GOT3 (cell line): ENCODE measurements at places on chromosomes 1 and 21.

DNA sequence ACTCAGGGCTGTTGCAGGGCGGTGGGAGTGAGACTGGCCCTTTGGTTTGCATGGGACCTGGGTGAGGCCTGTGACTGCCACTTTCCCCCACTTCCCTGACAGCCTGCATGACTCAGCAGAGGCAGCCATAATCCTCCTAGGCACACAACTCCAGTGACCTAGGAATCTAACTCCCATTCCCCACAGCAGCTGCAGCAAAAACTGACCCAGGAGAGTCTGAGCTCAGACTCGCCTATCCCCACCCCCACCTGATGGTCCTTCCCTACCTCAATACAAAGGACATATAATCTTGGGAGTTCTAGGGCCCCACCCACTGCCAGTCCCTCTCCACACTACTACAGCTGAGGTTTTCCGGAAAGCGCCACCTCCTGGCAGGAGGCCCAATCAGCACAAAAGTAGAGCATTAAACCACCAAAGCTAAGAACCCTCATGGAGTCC is 26.7 kb downstream of the NDC1 start:
- DNase-seq = no peak

- no peak for DNase-seq
Observed at GRCh38 chr1:109466452-109467300, at the start of gene SYPL2. Gene SYPL2, plus strand, starts transcription at chr1:109466546. Its CDS starts 298 bp downstream, at chr1:109466844.

DNA sequence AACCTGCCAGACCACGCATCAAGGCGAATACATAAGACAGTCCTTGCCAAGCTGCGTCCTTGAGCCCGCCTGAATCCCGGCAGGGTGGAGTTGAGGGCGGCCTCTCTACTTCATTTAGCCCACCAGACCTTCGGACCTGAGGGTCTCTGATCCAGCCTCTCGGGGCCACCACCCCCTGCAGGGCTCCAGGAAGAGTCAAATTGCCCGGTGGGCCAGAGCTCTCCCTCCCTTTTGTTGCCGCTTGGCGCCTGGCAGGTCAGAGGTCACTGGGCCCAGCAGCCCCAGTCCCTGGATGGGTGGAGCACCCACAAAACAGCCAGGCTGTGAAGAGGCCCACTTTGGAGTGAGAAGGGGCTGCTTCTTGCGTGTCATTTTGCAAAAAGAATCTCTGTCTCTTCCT is 9.0 kb downstream of the GNG4 start:
- DNase-seq = no peak

DNA sequence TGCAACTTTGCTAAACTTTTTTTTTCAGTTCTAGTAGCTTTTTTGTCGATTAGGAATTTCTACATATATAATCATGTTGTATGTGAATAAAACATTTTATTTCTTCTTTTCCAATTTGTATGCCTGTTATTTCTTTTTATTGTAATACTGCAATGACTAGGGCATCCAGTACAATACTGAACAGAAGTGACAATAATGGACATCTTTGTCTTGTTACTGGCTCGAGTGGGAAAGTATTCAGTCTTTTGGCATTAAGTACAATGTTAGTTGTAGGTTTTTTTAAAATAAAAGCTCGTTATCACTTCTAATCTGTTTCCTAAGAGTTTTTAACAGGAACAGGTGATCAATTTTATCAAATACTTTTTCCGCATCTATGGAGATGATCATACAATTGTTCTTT is 9.8 kb downstream of the STPG1 start:
- DNase-seq = no peak

DNA sequence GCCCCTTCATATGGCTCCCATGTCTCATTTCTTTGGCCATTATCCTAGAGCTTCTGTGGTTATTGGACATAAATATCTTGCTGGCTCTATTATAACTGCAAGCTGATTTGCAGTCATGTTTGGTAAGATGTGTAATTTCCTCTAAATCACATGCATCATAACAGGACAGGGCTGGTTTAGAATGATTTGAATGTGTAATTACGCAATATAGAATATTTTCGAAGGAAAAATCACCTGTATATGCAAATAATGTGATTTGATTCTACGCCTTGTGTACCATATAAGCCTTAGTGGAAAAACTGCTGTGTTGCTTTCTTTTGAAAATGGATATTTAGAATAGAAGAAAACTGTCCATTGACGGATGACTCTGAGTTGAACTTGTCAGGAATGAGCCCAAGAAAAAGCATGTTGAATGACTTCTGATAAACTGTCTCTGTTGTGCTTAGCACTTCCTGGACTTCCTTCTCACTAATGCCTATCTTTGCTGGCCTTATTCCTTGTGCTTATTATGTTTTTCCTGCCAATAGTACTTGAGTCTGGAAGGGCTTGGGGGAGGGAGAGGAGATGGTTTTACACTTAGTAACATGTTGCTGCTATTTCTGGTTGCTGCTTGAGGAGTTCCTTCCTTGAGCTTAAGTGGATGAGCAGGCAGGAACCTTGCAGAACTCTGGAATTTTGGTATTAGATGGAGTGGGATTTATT is 6.5 kb downstream of the CACHD1 start:
- DNase-seq = no peak

DNA sequence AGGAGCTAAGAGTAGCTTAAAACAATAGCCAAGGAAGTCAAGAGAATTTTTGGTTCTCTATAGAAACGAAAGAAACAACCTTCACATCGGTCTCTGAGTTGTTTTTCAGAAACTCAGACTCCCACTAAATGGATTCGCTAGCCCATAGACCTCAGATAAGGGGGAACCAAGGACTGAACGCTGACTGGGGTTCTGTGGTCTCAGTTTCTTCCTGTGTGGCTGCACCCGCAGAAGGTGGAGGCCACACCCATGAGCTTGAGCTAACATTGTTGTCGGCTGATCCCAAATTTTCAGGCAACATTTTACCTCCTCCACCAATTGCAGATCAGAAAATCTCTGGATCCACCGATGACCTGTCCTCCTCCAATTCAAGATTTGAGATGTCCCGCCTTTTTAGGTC is 456.1 kb downstream of the AJAP1 start:
- DNase-seq = no peak

DNA sequence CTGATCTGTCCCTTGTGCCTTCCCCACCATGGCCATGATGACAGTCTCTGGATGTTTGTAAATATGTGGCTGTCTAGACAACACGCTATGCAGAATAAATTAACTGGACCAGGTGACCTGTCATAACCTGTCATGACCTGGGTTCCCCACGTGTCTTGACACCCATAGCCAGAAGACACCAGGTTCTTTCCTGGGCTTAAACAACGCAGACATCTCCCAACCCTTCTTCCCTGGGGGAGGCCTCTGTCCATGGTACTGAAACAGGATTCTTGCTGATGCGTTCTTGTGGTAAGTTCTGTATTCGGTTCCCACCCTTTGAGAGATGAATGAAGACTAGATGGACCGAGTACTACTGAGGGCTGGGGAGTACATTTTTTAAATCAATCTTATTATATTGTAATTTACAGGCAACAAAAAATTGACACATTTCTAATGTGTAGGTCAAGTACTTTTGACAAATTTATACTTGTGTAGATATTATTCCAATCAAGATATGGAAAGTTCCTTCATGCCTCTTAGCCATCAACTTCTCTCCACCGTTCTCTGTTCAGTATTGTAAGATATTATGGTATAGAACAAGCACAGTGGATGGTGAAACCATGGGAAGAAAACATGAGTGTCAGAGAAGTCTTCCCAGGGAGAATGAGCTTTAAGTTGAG is 738.8 kb downstream of the PTPRU start:
- DNase-seq = no peak

DNA sequence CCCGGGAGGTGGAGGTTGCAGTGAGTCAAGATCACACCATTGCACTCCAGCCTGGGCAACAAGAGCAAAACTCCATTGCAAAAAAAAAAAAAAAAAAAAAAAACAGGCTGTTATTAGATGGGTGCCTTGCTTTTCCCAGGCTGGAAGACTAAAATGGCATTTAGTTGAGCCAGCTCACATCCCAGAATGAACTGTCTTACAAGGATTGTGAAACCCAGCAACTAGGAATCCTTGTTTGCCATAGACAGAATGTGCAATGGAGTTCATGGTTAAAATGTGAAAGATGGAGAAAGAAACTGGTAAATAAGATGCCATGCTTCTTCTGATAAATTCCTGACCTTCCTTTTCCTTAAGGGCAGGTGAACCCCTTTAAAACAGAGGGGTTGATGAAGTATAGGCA is 215.8 kb upstream of the GREM2 start:
- no peak for DNase-seq

- no peak for DNase-seq
Observed at GRCh38 chr1:41583658-41584547, 99.4 kb upstream of the EDN2 start.

GRCh38 chr1:4726620-4727341 is 72.4 kb downstream of the AJAP1 start:
- DNase-seq = no peak

DNA sequence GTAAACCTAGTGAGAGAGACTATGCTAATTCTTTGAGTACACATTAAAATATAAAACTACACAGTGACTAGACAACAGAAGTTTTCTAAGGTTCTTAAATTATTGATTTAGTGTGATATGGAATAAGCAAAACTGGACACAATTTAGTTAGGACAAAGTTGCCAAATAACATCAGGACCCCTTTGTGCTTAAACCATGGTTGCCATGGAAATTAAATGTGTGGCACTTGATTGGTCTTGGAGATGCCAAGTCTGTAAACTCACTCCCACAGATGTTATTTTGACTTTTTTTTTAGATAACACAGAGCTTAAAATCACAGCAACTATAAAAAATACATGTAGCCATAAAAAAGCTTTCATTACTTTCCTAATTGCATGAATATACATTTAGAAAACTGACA is 234.6 kb downstream of the BRINP3 start:
- DNase-seq = no peak

DNA sequence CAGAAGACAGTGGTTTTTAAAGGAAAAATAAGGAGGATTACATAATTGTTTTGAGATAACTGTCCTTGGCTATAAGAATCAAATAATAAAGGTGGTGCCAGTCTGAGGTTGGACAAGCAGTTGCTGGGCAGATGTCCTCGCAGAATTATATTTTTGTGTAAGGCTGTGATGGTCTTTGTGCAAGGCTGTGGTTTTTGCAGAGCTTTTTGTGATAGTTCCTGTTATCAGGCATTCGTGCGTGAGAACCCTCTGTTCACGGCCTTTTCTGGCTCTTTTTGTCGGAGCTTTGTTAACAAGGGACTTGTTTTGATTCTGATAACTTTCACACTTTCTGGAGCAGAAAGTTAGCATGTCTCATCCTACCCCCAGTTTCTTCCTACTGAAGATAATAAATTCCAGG is 33.4 kb downstream of the SH3BP5L start:
- no peak for DNase-seq

DNA sequence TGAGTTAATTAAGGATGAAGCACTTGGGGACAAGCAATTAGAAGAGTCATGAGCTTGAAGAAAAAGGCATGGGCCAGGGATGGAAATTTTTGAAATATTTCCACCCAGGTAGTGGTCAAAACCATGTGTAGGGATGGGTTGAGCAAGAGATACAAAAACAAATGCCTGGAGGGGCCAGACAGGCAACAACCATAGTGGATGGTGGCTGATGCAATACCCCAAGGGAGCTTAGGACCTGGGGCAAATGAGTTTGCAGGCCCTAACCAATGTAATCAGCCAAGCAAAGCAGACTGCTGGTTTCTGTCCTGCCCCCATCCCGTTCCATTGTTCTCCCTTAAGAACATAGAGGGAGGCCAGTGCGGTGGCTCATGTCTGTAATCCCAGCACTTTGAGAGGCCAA is 119.1 kb upstream of the FGGY start:
- DNase-seq = no peak

DNA sequence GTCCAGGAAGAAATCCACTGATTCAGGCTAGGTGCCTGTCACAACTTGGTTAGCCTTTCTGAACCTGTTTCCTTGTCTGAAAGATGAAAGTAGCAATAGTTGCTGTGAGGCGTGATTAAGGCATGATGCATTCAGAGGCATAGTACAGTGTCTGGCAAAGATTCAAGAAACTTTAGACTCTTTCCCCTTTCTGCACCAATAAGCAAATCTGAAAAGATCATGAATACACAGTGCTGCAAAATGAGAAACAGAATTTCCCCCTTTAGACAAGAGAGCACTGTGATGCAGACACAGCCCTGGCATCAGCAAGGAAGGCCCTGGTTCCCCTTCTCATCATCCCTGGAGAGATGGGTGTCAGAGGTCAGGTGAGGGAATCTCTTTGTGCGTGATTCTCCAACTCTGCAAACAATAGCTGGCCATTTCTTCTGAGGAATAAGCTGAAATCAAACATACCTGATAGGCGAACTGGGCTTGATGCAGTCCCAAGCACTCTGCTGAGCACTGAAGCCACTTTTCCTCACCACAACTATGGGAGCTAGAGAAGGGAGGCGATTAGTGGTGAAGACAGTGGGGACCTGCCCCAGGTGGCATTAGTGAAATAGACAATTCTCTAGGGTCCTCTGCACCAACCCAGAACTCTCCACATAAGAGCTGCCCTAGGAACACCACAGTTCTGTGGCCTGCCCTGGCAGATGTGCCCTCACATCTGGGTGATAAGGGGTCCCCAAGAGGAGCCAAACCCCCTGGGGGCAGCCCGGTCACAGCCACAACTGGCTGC is 41.7 kb downstream of the ITPKB start:
- DNase-seq = no peak

DNA sequence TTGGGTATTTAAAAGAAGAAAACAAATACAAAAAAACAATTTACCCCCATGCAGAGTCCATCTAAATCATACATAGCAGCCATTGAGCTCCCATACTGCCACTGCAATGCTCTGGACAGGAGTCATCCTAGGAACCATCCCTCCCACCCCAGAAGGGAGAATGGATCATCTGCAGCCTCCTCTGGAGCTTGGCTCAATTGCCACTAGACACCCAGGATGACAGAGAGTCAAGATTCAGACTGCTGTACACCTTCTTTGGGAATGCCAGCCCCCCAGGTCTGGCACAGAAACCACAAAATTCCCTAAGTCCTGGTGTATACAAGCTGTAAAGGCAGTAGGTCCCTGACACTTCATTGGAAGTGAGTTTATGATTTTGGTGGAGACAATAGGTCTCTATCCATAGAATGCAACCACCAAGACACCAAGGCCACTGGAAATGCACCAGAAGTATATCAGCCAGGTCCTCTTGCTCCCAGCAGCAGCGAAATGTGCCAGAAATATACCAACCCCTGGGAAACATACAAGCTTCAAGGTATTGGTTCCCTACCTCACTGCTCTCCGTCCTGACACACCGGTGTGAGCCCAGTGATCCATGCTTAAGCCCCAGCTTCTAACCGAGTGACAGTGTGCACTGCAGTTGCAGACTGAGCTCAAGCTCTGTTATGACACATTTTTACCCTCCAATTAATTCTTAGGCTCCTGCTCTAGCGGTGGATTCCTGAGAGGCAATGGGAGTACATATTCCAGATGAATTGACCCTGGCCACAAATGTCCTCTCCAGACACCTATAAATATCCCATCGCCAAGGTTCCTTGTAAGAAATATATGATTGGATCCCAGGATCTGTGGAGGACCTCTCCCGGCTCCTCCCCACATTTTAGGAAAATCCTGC is 4.4 kb downstream of the TAL1 start:
- no peak for DNase-seq

- no peak for DNase-seq
Observed at GRCh38 chr1:225626698-225627097, 26.2 kb downstream of the ENAH start.

GRCh38 chr1:61277121-61277690 is 194.8 kb downstream of the NFIA start:
- no peak for DNase-seq
